ENCODE measurements at places on chromosomes 1 and 21. TPM values are rescaled to one million over a fixed set of nuclear protein-coding genes. Genes with fewer than 3 reads are reported as not detected.

PTGER3 gene
- total RNA-seq: 253 TPM

- no peak for DNase-seq
Measured at GRCh38 chr1:176826265-176826664, 338.2 kb downstream of the ASTN1 start.

GRCh38 chr21:41425588-41425953 lies 468 bp upstream of the MX1 start:
- no peak for DNase-seq

- DNase-seq: no peak
Measured at GRCh38 chr1:87202922-87203655, 125.6 kb upstream of the LMO4 start.

DNA sequence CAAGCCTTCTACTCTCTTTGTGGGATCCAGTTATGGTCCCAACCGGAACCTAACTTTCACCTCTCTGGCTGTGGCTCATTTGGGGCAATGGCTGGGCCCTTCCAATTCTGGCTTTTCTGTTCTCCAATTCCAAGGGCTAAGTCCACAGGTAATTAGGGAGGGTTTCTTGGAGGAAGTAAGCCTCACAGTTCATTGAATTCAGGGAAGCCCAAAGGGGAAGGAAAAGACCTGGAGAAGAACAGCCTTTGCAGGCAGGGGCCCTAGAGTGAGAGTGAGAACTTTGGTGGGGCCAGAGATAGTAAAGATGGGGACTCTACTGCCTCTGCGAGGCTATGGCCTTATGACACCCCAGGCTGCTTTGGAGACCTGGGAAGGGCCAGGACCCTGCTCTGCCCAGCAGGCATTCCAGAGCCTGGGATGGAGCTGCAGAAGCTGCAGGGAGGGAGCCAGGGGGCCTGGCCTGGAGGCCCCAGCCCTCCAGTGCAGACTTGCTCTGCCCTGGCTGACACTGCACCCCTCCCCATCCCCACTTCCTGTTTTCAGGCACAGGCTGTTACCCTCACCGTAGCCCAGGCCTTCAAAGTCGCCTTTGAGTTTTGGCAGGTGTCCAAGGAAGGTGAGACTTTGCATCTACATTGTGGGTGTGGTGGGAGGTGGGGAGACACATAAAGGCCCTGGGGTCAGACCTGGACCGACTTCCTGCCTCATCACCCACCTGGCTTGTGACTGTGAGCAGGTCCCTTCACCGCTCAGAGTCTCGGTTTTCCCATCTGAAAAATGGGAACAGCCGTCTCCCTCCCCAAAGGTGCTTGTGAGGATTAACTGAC lies 18.9 kb downstream of the LDLRAP1 start:
- DNase-seq: no peak

Measured in mesenteric fat pad (tissue), 1 donor.